RWPE2 (cell line): ENCODE measurements at places on chromosomes 6 and 20.

- DNase-seq: peak; percentile 83
These were observed 161.5 kb downstream of the MYLK4 start for GRCh38 chr6:2589171-2589661.

DNA sequence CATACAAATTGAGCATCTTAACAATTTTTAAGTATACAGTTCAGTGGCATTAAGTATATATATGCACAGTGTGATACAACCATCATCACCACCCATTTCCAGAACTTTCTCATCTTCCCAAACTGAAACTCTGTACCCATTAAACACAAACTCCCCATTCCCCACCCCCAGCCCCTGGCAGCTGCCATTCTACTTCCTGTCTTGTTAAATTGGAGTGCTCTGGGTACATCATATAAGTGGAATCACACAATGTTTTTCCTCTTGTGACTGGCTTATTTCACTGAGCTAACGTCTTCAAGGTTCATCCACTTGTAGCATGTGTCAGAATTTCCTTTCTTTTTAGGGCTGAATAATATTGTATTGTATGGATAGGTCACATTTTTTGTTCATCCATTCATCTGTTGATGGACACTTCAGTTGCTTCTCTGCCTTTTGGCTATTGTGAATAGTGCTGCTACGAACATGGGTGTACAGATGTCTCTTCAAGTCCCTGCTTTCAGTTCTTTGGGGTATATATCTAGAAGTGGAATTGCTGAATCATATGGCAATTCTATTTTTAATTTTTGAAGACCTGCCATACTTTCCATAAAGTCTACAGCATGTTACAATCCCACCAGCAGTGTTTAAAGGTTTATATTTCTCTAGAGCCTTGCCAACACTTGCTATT lies 19.6 kb upstream of the RREB1 start:
- no peak for DNase-seq

DNA sequence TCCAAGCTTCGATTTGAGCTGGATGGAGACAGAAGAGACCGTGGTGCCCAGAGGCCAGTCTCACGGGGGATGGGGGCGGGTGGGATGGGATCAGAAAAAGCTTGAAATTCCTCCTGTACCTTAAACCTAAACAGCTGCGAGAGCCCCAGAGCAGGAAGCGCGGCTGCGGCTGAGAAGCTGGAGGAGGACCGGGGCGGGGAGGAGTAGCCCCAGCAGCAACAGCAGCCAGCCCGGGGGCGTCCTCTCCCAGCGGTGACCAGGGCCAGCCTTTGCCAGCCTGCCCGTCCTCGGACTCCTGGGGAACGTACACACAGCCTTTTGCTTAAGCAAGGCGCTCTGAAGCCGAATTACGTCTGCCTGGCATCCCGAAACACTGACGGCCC lies 17.4 kb upstream of the PRDM13 start:
- no peak for DNase-seq

GRCh38 chr6:43807228-43808061 lies 37.4 kb downstream of the VEGFA start:
- DNase-seq: no peak

DNA sequence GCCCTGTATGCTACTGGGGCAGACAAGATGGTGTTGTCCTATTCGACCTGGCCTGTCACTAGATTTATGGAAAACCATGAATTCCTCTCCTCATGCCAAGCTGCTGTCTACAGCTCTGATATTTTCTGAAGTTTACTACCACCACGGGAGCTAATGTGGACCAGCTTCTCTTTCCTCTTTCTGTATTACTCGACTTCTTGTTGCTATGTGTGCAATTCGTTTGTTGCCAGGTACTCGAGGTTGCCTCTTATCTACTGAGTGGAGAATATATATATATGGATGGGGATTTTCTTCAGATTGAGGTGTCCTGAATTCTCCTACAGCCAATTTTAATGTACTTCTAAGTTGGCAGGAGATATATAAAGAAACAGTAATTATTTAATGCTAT lies 34.7 kb downstream of the MAN1A1 start:
- DNase-seq: no peak

- no peak for DNase-seq
These were observed 112.0 kb upstream of the CCN2 start for GRCh38 chr6:132063204-132063603.

DNA sequence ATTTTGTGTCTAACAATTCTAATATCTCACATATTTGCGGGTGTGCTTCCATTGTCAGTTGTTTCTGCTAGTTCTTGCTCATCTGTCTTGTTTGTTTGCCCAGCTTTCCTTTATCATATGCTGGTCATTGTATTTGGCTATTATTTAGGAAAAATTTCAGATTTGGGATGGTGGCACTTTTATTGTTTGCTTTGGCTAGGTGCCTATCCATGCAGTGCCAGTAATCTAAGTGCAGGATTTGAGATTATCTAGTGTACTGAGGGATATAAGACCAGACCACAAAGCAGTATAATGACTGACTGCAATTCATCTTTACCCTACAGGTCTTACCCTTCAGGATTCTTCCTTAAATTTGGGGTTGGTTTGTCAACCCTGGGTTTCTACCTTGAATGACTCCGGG lies 63.9 kb downstream of the NINL start:
- DNase-seq: no peak

- DNase-seq: no peak
These were observed 5.0 kb downstream of the HSF2 start for GRCh38 chr6:122404444-122404843.

DNA sequence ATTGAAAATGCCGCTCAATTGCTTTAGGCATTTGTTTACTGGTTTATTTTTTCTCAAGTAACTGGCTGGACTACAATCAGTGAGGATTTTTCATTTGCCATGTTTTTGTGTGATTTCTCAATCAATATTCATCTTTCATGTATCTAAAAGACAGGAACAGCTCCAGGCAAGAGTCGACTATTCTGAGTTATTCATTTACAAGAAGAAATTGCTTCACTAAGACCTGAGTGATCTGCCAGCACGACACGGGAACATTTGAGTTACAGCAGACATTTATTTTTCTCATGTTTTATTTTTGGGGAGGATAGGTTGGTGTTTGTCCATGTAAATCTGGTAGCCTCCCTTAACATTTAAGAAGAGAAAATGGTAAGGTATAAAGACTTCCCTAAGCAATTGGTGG lies 124.1 kb downstream of the CBLN4 start:
- DNase-seq: no peak

GRCh38 chr20:859751-860231 lies 26.3 kb downstream of the FAM110A start:
- DNase-seq: peak; percentile 58

GRCh38 chr20:18916886-18917750 lies 103.5 kb downstream of the SCP2D1 start:
- DNase-seq: no peak

GRCh38 chr6:37221585-37222124 lies 35.9 kb upstream of the TBC1D22B start:
- no peak for DNase-seq

GRCh38 chr20:63378626-63379025 lies 17.5 kb upstream of the CHRNA4 start:
- no peak for DNase-seq

- DNase-seq: peak; percentile 86
These were observed 661 bp downstream of the FNDC11 start for GRCh38 chr20:63554361-63555278.

DNA sequence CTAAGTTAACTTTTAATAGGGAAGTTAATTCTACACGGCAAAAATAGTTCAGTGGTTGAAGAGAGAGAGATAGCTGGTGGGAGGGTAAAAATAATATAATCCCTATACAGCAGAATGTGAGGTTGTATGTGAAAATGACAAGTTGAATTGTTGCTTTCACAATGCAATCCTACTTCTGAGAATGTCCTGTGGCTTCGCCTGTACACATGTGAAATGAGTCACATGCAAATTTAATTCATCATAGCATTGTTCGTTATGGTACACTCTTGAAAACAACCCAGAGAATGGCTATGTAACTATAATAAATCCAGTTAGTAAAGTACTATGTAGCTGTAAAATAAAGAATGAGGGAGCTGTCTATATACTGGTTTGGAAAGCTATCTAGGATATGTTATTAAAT lies 46.0 kb upstream of the HINT3 start:
- DNase-seq: no peak

- DNase-seq: no peak
These were observed 63.1 kb downstream of the RNF217 start for GRCh38 chr6:125025164-125025854.

GRCh38 chr20:49851991-49852390 lies 39.4 kb downstream of the SLC9A8 start:
- no peak for DNase-seq

GRCh38 chr20:33434434-33434833 lies 9.1 kb downstream of the SNTA1 start:
- DNase-seq: no peak

GRCh38 chr20:43459022-43459942 lies 1.6 kb downstream of the SRSF6 start:
- DNase-seq: no peak

- DNase-seq: no peak
These were observed 36.4 kb upstream of the MAN1A1 start for GRCh38 chr6:119385994-119386393.

GRCh38 chr6:14682812-14683211 lies 563.1 kb upstream of the JARID2 start:
- no peak for DNase-seq

DNA sequence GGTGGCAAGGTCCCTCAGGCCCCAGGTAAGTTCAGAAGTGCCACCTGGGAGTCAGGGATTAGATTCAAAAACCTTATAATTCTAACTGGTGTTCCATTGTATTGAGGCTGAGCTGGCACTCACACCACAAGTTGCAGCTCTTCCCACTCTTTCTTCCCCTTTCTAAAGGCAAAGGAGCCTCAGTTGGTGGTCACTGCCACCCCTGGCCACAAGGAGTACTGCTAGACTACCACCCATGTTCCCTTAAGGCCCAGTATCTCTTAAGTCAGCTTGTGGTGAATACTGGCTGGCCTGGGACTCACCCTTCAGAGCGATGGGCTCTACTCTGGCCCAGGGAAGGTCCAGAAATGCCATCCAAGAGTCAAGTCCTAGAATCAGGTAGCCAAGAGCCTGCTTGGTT lies 421.1 kb upstream of the KHDRBS2 start:
- DNase-seq: no peak

GRCh38 chr6:127076466-127076865 lies 42.0 kb upstream of the RSPO3 start:
- DNase-seq: no peak

GRCh38 chr20:32510120-32510600 lies 75.0 kb downstream of the NOL4L start:
- peak; percentile 87 for DNase-seq
